Trophoblast cell (in vitro differentiated cells and primary cell): ENCODE measurements at places on chromosomes 6 and 20.

DNA sequence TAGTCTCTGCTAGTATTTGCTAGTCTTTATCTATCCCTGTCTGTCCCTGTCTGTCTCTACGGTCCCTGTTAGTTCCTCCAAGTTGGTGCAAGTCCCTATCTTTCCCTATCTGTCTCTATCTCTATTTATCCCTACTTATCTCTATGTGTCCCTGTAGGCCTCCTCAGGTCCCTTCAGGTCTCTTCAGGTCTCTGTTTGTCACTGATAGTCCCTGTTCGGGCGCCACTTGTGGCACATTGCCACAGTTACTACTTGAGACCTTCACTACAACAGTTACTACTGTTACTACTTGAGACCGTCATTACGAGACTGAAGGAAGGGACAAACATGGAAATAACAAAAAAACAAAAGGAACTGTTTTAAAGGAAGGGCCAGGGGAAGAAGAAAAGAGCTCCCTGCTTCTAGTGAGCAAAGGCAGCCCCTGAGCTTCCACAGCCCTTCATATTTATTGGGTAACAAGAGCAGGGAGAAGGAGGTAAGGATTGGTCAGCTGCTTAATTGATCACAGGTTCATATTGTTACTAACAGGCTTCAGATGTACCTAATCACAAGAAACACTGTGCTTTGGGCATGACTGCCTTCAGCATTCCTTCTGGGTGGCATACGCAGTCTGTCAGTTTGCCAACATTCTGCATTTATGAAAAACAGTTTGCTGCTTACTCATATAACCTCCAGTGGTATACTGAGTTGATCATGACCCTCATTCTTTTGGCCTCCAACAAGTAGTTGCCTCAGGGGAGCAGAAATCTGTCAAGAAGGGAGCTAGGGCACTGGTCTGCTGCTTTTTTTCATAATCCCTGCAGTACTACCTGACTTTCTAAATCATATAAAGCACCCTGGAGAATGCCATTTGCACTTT, 8.4 kb downstream of the EPB41L2 start:
- DNase-seq: no peak

- no peak for DNase-seq
Measured at GRCh38 chr20:62308102-62308822, 5.5 kb downstream of the ADRM1 start.

DNA sequence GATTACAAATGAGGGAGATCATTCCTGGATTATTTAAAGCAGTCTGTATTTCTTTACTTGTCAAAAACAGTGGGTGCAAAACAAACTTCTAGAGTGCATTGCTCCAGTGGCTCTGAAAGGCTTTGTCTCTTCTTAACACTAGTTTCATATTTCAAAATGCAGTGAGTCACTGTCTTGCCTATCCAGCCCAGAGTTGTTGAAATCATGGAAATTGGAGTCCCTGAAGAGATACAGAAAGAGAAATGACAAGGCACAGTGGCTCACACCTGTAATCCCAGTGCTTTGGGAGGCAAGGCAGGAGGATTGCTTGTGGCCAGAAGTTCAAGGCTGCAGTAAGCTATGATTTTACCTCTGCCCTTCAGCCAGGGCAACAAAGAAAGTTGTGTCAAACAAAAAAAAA, 11.3 kb downstream of the SLC2A12 start:
- DNase-seq: no peak

- DNase-seq: no peak
Measured at GRCh38 chr6:129009851-129010250, 126.9 kb downstream of the LAMA2 start.

DNA sequence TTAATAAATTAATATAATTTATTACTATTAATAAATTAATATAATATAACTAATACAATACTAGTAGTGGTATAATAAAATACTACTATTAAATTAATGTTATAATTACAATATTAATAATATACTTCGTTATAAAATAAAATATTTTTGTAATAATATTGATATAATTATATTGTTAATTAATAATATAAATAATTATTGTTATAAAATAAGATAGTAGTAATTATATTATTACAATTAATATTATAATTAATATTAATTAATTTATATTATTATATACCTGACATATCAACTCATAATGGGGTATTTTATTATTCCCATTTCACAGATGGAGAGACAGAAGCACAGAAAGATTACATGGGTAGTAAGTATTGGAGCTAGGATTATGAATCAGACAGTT, 8.9 kb downstream of the BEND6 start:
- DNase-seq: no peak

- no peak for DNase-seq
Measured at GRCh38 chr20:10336959-10337729, 96.9 kb downstream of the MKKS start.

DNA sequence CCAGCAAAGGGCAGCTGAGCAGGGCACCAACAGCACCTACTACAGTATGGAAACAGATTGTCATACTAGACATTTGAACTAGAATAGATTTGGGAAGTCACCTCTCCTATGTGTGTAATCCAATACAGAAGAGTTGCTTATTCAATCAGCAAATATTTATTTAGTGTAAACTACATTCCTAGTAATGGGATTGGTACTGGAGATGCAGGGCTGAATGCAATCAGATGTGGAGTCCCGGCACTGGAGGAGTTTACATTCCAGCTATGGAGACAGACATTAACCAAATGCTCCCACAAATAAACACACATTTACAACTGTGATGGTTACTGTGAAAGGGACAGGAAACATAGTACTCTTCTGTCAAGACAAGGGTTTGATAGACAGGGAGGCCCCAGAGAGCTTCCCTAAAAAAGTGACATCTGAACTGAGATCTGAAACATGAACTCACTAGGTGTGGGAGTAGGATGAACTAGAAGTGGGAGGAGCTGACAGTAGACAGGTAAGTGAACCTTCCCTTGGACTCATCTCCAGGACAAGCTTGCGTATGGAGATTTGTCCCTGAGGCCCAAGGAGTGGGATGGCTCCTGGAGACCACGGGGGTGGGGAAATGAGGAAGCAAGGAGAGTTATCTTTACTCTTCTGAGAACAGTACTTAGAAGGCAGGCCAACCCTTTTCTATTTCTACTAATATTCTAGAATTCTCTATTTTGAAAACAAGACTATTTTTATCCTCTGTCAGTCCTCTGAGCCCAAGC, 420.5 kb downstream of the MAFB start:
- DNase-seq: no peak

DNA sequence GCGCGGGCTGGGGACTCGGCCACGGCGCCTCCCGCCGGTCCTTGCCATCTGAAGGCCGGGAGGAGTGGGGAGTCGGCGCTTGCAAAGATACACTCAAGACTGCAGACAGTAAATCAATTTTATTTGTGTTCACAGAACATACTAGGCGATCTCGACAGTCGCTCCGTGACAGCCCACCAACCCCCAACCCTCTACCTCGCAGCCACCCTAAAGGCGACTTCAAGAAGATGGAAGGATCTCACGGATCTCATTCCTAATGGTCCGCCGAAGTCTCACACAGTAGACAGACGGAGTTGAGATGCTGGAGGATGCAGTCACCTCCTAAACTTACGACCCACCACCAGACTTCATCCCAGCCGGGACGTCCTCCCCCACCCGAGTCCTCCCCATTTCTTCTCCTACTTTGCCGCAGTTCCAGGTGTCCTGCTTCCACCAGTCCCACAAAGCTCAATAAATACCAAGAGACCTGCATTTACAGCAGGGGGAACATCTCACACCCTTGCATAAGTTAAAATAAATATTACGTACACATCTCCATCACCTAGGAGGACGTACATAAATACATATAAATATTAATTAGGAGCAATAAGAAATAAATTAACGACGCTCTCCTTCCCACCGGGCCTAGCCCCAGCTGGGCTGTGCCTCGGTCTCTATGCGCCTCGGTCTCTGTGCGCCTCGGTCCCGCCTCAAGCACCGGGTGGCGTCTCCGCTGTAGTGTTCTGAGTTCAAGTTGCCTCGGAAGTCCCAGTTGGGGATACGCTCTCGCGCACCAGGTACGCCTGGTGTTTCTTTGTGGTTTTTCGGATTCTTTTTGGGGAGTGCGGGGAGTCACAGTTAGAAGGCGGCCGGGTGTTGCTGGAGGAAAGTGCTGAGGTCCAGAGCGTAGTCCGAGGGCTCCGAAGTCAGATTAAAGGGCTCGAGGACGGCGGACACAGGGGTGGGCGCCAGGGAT, 889 bp upstream of the FLOT1 start:
- peak; percentile 45 for DNase-seq

- no peak for DNase-seq
Measured at GRCh38 chr6:166242888-166243287, 65.3 kb downstream of the PRR18 start.
